ENCODE measurements at places on chromosomes 13 and 19.

- DNase-seq: no peak
Observed at GRCh38 chr13:111865046-111865445, 201.9 kb upstream of the SOX1 start.

- no peak for DNase-seq
Observed at GRCh38 chr19:3696660-3696995, 3.6 kb downstream of the PIP5K1C start.

DNA sequence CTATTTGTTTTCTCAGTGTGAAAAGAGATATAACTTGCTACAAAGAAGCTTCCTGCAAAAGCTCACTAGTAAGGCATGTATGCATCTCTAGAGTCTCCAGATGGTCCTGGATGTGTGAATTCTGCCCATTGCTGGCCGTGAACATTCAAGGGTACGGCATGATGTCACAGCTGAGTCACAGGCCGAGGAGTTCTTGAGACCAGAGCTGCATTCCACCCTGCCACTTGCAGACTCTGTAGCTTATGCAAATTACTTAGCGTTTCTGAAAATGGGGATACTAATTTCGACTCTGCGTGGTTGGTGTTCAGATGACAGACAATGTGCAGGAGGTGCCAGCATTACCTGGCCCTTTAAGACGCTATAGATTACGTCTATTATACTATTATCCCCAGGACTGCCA, 470.7 kb downstream of the ZNF536 start:
- no peak for DNase-seq

DNA sequence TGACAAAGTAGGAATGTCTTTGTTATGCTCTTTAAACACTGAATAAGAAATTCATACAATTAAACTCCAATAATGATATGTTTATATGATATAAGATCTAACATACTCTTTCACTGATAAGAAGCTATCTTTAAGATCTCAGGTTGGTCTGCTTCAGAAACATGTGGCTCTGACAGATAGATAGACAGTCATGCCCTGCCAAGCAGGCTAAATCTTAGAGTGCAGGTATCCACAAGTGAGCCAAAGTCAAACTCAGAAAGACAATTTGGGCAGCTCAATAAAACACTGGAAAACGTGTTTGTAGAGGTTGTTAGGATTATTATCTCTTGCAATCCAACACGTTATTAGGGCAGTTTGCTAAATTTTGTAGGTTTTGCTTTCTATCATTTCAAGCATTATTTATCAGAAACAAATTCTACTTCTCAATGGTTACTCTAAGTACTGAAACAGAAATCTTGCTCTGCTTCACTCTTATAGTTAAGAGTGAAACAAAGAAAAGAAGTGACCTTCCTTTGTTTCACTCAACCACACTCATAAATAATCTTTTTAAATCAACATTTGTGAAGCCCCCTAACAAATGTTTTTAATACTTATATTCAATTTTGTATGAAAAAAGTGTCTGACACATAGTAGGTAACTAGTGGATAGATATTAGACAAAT, 1255.6 kb downstream of the DIAPH3 start:
- no peak for DNase-seq

DNA sequence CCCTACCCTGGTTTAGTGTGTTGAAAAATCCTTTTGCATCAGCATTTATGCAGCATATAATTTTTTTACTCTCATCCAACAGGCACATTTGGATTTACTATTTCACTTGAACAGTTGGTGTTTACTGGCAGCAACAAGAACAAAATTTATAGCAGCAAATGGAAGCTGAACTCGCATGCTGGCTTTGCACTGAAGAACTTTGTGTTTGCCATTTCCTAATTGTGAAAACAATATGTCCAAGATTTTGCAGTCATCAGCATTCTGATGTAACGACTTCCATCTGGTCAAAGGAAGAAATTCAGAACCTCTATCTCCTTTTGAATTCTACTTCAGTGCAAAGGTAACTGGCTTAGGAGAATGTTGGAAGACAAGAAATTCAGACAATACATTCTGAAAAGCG, 131.0 kb downstream of the DLEU7 start:
- DNase-seq: no peak

GRCh38 chr13:106573284-106573846, 5.4 kb upstream of the ARGLU1 start:
- DNase-seq: no peak

DNA sequence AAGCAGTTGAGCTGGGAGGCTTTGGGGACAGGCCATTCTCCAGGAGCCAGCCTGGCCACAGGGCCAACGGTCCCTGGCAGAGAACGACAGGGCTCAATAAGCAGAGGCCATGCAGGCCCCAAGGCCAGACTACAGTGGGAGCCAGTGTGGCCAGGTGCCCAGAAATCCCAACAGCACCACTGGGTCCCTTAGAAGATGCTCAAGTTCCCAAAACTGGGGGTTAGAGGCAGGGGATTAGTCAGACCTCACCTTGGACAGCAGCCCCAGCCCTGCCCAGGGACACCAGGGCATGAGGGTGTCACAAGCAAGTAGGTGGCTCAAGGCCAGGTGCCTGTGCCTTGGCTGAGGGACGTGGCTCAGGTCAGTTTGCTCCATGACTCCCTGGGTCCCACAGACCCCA, 12.8 kb downstream of the SCGB2B2 start:
- no peak for DNase-seq

DNA sequence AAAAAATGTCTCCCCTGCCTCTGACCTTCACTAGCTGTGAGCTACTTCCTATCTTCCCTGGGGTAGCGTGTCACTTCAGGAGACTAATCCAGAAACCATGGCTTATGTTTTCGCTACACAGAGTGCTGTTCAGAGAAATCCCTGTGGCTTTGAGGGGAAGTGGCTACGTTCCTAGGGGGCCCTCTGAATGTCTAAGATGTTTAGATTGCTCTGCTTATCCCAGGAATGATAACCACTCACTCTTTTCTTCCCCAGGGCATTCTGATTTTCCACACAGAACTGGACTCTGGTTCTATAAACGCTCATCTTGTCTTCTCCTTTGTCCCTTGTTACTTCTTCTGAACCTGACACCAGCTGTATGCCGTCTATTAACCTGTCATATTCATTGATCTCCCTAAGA, 572.5 kb downstream of the OLFM4 start:
- DNase-seq: no peak

DNA sequence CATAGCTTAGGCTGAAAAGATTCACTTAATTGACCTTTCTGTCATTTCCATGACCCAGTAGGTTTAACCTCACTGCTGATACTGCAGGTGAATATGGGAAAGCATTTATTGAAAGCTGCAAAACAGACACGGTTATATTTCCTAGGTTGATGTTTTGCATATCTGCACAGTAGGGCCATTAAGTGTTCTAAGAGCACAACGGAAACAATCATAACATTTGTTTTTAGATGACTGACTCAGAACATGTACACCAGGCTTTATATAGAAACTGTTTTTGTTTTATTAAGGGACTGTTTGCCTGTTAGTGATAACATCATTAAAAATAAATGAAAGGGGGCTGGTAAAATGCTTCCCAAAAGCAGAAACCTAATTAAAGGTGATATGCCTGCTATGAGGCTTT, 367.8 kb downstream of the DACH1 start:
- no peak for DNase-seq

DNA sequence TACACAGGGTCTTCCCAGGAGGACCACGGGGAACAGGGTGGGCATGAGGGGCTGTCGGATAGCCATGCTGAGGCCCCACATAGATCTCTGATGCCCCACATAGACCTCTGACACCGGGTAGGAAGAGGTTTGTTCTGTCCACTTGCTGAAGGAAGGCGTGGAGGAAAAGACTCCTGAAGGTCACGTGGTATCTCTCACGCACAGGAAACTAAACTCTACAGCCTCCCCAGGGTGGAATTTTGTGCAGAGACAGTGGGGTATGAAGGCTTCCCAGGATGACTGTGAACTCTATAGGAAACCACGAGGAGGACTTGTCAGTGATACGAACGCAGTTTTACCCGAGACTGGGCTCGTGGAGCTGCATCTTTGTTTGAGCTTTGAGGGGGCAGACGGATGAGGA, 2.8 kb downstream of the EVI5L start:
- DNase-seq: no peak

DNA sequence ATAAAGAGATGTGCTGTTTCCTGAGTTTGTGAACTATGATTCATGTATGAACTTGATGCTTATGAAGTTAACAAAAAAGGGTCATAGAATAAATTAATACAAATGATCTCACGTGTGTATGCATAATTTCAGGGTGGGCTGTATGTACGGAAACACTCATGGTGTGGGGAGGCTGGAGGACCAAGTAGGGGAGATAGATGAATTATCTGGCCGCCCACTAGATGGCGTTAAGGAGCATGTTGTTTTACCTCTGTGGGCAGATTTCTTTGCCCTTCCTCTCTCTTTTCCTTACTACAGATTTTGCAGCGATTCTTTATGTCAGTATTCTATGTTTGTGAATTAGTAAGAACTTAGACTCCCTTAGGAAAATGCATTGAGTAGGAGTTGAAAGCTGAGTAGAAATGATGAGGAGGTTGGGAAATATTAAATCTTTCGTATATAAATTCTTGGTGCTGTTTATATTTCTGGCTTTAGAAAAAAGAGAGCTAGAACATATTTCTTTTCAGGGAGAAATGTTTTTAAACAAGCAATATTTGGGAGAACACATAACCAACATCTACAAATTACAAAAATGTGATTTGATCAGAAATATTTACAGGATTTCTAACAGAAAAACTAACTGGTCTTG, 47.4 kb upstream of the TMTC4 start:
- peak; percentile 17 for DNase-seq

DNA sequence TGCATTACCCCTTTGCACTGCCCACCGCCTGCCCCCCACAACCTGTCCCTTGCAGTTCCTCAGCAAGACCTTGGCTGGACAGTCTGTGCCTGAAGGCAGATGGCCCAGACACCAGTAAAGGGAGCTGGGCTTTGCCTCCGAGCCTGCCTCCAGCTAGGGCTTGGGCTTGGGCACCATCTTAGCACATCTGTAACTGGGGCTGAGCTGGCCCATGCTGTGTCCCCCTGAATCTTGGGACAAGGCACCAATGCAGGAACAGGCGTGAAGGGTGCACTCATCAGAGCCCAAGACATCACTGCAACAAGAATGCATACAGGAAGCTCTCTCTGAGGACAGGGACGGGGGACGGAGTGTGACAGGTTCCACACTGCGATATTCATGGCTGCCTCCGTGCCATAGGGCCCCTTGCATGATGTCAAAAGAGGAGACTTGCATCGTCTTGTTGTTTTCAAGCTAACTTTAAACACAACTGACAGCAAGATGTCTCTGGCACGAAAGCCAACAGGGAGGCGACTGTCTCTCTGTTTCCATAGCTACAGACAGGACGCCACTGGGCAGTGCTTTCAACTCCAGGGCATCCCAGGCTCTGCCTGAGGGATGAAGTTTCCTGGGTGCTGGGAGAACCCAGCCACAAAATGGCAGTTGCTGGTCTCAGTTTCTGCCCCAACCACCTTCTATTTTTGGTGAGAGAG, 8.7 kb upstream of the CHST8 start:
- no peak for DNase-seq

DNA sequence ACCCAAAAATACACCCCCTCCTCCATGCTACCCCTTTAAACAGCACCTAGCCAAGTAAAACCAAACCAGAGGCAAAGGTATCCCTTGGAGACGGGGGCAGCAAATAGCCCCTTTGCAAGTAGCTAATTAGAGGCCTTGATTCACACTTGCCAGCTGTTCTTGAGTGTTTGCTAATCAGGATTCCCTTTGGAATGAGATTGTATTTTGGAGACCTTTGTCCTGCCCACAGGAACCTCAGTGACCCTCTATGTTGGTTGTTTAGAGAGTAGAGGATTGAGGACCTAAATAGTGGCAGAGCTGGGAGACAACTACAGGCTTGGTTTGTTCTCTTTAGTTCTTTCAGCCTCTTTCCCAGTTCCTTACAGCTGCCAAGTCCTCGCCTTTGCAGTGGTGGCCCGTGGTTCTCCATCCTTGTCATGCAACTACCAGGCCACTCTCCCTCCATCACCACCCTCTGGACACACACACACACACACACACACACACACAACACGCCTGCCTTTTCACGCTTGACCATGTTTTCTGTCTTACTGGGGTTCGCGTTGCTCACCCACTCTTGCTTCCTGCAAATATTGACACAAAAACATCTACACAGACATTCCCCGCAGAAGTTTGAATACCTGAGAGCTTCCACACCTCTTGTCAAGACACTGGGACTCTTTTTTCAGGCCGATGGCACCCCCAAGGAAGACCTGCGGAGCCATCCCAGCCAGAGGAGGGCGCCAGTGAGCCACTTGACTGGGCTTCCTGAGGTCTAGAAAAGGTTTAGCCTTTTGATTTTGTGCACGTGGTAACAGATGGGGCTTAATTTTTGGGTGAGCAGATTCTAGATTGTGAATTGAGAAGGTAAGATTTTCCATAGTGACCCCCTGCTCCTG, 80.0 kb upstream of the GPR183 start:
- peak; percentile 64 for DNase-seq

DNA sequence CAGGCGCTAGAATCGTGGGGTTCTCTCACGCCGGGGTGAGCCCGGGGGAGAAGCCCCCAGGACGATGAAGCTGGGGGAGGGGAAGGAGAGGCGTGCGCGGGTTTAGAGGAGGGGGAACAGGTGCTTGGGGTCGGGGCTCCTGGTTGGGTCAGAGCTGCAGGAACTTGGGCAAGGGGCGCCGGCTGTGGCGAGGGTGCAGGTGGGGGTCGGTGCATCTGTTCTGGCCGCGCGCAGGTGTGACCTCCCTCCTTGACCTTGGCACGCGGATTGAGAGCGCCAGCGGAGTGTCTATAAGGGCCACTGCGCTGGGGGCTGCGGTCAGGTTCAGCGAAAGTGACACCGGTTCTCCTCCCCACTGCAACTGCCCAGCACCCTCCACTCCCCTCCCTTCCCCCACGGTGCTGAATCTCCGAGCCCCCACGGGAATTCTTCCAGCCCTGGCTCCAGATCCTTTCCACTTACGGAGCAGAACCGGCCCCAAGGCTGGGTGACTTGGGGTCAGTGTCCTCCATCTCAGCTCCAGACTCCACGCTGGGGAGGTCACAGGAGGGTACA, 618 bp downstream of the TMEM38A start:
- DNase-seq: no peak

GRCh38 chr19:51359294-51359693, 6.9 kb downstream of the ETFB start:
- DNase-seq: no peak

GRCh38 chr13:105336706-105337576, 1198.5 kb downstream of the EFNB2 start:
- no peak for DNase-seq

DNA sequence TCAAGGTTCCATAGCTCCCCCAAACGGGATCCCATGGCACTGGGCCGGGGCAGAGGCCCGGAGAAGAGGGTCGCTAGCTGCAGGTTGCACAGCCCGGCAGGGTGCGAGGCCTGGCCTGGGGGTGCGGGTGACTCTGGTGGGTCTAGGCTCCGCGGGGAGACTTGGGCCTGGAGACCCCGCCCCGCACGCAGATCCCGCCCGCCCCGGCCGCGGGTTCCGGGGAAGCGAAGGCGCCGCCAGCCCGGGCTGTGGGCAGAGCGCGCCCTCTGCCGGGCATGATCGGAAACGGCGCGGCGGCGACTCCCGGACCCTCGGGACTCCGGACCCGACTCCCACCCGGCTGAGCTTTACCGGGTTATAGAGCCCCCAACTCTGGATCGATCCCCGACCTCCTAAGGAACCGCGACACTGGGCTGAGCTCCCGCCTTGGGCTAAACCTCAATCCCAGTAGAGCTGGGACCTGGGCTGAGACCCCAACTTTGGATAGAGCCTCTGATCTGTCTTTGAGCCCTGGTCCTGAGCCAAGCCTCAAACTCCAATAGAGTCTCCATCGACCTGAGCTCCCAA, 3.1 kb upstream of the TNFAIP8L1 start:
- DNase-seq: peak; percentile 65

- DNase-seq: no peak
Observed at GRCh38 chr13:29315847-29316246, 279.6 kb downstream of the SLC7A1 start.
